ENCODE measurements at places on chromosomes 6 and 20. TPM values are rescaled to one million over a fixed set of nuclear protein-coding genes. Genes with fewer than 3 reads are reported as not detected.

The PPP1R14C gene
- 2.1 TPM for total RNA-seq

The C4A gene
- 33.5 TPM for total RNA-seq

The PRDM1 gene
- 1.4 TPM for total RNA-seq

The MUC21 gene
- total RNA-seq: not detected

The CABLES2 gene
- 4.3 TPM for total RNA-seq

The TNNC2 gene
- 0.45 TPM for total RNA-seq

The ZFP57 gene
- not detected for total RNA-seq

The TGM3 gene
- 0.08 TPM for total RNA-seq
